NCI-H510A (cell line): ENCODE measurements at places on chromosomes 2 and 18.
A peak's percentile ranks its signal among the peaks of the same experiment; 100 is the strongest.

DNA sequence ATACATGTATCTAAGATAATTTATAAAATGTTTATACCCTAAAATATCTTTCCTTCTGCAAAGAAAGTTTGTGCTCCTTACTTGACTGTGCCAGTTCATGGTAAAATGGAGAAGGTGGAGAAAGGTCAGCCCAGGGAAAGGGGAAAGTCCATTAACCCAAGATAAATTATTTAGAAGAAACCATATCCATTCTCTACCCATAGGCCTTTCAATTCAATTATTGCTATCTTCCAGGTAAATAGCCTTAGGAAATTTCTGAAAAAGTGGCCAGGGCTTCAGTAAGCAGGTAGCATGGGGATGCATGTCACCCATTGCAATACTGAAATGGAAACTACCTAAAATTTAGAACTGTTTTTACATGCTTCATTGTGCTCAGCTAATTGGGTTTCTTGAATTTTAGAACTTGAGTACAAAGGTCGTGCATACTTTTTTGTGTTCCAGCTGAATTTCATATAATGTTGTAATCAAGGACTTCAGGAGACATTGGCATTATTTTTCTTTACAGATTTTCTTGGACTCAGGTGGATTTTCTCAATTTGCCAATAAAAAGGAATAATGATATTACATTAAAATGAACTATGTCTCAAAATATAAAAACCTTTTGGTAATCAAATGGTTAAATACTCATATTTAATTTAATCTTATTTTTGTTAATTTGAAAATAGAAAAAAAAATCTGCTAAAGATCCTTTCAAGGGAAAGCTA is 124.9 kb downstream of the CSRNP3 start:
- no peak for DNase-seq

DNA sequence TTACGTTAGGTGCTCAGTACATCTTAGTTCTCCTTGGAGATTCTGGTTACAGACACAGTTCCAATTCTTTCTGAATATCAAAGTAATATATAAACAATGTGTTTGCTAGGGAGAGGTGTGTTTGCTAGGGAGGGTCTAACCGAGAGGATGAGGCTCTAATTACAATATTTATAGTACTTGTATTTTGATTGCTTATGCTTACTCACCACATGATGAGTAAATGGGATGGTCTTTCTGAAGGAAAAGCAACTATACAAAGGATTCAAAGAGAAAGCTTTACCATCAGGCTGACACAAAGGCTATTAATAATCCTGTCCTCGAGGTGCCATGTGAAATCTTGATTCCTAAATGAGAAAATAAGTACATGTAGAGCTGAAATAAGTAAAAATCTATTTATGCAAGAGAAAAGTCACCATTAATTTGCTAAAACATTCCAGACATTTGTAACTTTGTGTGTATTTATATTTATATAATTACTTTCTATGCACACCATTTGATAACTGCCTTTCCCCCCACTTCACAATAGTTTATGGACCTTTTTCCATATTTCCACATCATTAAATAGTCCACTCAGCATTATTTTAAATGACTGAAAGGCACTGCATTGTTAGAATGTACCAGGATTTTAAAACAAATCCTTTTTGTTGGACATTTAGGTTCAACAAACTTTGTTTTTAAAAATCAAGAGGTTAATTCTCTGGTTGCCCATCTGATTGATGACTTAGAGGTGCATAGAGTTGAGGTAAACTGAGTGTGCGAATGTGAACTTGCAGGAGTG is 94.5 kb upstream of the FN1 start:
- no peak for DNase-seq

DNA sequence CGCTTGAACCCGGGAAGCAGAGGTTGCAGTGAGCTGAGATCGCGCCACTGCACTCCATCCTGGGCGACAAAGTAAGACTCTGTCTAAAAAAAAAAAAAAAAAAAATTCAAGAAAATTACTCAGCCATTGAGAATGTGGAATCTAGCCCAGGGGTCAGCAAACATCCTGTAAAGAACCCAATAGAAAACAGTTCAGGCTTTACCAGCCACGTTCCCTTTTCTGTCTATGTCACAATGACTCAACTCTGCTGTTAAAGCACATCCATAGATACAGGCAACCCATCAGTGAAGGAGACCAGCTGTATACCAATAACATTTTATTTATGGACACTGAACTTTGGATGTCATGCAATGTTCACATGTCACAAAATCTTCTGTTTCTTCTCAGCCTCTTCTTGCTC is 435.6 kb upstream of the GYPC start:
- no peak for DNase-seq

DNA sequence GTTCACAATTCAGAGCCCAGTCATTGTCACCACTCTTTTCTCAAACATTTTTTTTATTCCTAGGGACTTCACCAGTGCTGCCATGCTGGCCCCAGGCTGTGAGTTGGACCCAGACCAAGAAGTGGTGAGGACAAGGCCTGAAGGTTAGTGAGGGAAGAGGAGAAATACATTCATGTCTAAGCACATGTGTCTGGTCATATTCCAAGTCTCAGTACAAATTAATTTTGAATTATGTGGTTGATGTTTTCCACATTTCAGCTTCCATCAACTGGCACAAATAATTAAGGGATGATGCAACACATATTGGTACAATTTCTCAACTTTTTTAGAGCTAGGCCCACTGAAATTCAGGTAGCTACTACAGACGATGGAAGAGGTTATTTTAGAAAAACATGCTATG is 106.6 kb upstream of the UPP2 start:
- DNase-seq: no peak

- DNase-seq: no peak
Measured at GRCh38 chr2:44392338-44392943, 30.7 kb downstream of the CAMKMT start.

DNA sequence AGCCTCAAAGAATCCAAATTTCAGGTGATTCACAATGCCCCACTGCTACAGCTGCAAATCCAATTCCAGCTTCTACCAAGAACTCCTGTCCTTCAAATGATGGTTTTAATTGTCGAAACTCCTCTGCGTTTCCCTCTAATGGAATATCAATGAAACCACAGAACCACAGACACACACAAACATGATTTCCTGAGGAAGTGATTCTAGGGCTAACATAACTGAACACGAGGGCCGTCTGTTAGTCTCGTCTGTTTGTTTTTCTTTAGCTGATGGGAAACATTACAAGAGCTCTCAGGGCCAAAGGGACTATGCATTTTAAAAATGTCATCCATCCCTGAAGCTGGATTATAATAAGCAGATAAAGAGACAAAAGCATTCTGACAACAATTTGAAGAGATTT is 59.4 kb downstream of the RNF152 start:
- DNase-seq: peak; percentile 19

DNA sequence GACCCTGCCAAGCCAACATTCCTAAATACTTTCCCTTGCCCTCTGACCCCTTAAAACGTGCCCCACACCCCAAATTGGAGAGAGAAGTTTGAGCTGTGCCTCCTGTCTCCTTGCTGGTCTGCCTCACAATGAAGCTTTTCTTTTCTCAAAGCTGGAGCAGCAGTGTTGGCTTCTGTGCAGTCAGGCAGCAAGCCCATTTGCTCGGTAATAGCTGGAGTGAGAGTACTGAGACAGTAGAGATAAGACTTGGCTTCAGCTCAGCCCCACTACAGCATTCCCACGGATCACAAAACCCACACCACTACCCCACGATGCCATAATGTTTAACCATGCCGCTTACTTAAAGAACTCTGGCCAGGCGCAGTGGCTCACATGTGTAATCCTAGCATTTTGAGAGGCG is 73.0 kb downstream of the NCAPH start:
- no peak for DNase-seq

- no peak for DNase-seq
Measured at GRCh38 chr2:17076533-17076932, 410.9 kb upstream of the CYRIA start.

DNA sequence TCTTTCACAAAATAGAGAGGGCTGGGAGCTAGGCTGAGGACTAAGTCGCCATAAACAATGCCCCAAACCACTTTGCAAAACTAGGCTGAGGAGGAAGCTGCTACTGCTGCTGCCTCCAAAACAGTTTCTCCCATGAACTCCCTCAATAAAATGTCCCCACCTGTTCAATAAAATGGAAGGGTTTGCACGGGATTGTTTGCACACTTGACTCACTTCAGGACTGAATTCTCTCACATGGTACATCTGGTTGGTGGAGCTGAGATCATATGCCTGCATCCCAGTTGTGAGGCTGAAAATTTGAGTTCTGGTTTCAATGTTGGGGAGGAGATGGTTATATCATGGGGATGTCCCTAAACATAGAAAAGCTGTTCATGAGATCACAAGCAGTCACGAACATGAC is 26.5 kb downstream of the NCKAP5 start:
- no peak for DNase-seq

- no peak for DNase-seq
Measured at GRCh38 chr2:216107320-216107719, 1.8 kb upstream of the XRCC5 start.

DNA sequence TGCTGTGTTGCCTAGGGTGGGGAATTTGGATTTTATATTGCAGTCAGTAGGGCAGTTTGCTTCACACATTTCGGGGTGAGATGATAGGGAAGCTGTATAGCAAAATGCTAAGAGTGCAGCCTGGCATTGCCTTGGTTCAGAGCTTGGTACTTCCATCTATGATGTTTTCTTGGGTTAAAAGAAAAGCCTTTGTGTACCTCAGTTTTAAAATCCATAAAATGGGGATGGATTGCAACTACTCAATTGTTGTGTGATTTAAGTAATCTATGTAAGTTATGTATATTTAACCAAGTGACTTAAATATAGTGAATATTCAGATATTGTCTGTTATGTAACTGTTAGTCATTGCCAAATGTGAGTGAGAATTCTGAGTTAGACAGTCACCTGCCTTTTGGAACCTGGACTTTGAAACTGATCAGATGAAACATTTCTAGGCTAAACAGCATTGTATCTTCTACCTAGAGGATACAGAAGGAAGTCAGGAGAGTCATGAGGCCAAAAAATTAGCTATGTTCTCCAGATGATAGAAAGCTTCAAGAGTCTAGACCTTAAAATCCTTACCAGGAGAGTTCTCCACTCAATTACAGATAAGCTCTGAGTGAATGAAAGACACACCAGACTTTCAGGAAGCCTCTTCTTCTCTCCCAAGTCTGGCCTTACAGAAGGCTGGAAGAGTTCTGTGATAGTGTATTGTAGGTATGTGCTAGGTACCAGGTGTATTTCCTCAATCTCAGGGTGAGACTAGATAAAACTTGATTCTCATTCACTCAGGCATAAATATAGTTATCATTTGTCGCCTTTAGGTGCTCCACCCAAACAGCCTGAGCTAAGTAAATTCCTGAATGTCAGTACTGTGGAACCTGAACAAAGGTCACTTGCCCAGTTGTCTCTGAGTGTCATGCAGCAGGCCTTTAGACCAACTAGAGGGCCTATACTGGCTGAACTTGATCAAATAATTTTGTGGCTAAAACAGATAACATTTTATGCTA is 7.5 kb downstream of the RIOK3 start:
- no peak for DNase-seq

DNA sequence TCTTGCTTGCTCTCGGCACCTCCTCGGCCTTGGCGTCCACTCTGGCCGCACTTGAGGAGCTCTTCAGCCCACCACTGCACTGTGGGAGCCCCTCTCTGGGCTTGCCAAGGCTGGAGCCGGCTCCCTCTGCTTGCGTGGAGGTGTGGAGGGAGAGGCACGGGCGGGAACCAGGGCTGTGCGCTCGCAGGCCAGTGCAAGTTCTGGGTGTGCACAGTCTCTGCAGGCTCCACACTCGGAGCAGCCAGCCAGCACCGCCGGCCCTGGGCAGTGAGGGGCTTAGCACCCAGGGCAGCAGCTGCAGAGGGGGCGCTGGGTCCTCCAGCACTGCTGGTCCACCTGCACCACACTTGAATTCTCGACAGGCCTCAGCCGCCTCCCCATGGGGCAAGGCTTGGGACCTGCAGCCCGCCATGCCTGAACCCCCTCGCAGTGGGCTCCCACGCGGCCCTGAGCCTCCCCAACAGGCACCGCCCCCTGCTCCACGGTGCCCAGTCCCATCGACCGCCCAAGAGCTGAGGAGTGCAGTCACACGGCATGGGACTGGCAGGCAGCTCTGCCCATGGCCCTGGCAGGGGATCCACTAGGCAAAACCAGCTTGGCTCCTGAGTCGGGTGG is 411.2 kb upstream of the CHAC2 start:
- no peak for DNase-seq

DNA sequence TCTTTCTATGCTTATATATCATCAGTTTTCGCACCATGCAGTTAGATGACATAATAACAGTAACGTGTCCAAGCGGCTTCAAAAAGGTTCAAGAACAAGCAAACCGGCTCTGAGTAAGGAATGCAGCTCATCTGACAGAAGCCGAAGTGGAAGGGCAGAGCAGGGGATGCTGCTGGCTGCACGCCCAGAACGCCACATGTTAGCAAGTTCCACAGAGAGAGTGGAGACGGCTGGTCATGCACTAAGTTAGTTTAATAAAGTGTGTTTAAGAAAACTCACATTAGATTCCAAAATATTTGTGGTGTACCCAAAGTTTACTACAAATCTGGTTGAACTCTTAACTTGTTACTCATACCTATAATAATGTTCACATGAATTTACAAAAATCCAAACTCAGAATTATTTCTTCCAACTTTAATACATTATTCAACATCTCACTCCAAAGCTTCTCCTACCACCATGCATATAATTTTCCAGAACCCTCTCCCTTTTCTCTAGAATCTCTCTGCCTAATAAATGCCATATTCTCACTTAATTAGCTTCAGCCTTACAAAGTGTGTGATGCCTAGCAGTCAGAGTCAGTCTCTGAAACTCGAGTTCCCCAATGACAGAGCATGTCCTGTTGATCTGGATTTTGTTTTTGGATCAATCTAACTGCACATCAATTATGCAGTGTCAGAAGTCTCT is 170.0 kb downstream of the DNAH7 start:
- no peak for DNase-seq

DNA sequence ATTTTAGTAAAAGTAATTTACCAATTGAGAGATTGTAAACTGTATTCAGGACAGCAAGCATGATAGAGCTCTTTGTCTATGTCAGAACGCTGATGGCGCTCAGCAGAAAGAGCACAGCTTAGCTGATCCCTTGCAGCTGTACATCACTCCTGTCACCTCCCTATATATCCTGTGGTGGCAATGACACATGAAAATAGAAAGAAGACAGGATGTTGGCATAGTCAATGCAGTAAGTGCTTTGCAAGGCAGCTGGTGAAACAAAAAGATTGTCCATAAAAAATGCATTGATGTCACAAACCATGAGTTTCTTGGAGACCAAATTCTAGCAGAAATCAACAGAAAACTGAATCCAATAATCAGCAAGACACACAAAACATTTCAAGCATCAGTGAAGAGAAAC is 221.5 kb downstream of the RIT2 start:
- peak; percentile 62 for DNase-seq

GRCh38 chr2:151478011-151478410 is 68.3 kb downstream of the RIF1 start:
- DNase-seq: no peak
